ENCODE measurements at places on chromosomes 13 and 19.

DNA sequence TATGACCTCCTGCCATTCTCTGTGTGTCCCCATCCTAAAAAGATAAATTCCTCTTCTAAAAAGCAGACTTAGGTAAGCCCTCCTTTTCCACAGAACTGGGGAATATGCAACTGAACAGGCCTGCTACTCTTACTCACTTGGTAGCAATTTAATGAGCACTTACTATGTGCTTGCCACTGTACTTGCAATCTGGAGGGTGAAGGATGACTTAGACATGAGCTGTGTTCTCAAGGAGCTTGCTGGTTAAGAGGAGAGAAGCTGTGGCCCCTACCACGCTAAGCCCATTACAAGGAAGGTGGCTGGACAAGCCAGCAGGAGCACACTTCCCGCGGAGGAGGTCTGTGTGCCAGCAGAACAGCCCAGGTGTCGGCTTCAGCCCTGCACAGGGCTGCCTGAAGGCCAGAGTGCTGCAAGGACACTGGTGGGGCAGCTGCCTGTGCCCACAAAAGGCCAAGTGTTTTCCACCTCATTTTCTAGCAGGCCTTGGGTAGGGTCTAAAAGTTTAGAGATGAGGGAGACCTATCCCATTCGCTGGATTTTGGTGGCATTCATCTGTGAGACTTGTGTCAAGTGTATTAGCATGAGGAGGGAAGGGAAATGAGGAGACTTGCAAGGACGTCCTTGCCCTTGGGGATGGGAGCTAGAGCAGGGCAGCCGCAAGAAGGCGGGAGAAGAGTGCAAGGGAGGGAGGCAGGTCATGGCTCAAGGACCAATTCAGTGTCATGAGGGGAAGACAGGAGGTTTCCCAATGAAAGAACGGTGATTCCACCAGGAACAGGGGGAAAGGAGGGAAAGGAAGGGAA, 52.0 kb downstream of the COL4A1 start:
- no peak for DNase-seq

DNA sequence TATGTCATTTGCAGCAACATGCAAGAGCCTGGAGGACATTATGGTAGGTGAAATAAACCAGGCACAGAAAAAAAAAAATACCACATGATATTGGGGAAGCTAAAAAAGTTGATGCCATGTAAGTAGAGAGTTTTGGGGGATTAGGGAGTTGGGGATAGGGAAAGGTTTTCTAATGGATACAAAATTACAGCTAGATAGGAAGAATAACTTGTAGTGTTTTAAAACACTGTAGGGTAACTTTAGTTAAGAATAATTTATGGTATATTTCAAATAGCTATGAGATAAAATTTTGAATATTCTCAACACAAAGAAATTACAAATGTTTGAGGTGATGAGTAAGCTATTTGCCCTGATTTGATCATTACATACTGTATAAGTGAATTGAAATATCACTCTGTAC, 1456.7 kb upstream of the MIR17HG start:
- DNase-seq, result no peak

- no peak for DNase-seq
Observed at GRCh38 chr13:40508767-40509342, 157.6 kb downstream of the FOXO1 start.

DNA sequence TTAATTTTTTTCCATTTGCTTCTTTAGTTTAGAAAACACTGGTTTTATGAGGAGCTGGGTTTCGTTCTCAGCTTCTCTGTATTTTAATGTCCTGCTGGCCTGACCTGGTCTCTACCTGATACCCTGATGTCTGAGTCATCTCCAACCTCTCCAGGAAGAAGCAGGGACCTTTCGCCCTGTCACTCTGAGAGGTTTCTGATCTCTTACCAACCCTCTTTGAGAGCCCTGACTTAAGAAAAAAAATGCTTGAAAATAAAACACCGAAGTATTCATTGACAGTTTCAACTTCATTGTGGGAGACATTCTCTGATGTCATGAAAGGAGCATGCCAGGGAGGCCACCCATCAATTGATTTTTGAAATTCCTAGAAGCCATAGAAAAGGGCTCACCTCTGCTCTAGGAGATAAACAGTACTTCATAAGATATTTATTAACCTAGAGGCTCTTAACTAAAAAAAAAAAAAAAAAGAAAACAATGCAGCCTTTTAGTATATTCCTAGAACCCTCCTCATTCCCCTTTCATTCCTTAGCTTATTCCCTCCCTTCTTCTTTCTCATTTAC, 234.8 kb downstream of the ENOX1 start:
- no peak for DNase-seq

GRCh38 chr13:42056146-42056545, 7.7 kb downstream of the DGKH start:
- DNase-seq, result no peak

- DNase-seq, result no peak
Observed at GRCh38 chr19:27392027-27392632, 1820.8 kb downstream of the UQCRFS1 start.

- no peak for DNase-seq
Observed at GRCh38 chr19:49957262-49957915, 3.6 kb downstream of the SIGLEC11 start.
